ENCODE measurements at places on chromosomes 2 and 18.

GRCh38 chr18:24801001-24801400 lies 340.6 kb downstream of the HRH4 start:
- no peak for DNase-seq

GRCh38 chr18:74631623-74632350 lies 34.1 kb downstream of the ZNF407 start:
- no peak for DNase-seq

DNA sequence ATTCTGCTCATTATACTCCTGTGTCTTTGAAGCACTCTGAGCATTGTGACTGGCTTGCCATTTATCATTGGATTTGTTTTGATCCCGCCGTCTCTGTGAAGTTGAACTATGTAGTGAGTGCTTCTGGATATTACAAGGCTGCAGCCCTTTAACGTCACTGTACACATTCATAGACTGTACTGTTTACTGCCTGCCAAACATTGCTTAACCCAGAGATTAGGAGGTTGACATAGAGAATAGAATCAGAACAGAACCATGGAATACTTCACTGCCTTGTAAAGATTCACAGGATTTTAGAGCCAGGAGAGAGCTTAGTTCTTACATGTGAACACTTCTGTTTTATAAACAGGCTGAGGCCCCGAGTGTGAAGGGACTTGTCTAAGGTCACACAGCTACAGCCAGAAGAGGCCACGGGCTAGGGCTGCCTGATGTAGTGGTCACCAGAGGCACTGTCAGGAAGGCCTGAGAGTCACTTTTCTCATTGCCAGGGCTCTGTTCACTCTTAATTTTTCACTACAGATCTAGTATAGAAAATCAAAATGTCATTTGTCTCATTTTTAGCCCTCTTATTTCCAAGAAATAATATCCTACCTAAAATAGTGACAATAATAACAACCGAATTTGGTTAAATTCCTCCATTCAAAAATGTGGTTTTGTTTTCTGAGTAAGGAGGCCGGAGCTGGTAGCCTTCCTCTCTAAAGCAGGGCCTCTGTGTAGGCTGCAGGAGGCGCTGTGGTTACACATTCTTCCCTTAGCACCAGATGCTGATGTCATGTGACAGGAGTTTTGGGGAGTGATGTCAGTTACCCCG lies 87.9 kb downstream of the UGGT1 start:
- DNase-seq, result peak; percentile 51

DNA sequence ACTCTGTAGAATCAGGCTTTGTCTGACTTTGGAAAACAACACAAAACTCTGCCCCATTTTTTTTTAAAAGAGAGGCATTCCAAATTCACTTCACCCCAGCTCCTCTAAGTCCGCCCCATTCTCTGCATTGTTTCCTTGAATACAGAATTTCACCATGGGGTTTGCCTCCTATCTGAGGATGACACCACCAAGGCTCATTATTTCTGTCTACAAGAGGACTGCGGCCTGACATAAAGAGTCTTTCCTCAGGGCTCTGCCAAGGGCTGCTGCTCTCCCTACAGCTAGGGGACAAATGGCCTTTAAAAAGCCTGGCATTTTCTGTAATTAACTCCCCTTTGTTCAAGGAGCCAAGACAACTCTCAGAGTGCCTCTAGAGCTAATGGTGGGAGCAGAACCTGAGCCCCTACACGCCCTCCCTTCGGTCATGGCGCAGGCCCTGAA lies 4.6 kb downstream of the CHST10 start:
- no peak for DNase-seq

DNA sequence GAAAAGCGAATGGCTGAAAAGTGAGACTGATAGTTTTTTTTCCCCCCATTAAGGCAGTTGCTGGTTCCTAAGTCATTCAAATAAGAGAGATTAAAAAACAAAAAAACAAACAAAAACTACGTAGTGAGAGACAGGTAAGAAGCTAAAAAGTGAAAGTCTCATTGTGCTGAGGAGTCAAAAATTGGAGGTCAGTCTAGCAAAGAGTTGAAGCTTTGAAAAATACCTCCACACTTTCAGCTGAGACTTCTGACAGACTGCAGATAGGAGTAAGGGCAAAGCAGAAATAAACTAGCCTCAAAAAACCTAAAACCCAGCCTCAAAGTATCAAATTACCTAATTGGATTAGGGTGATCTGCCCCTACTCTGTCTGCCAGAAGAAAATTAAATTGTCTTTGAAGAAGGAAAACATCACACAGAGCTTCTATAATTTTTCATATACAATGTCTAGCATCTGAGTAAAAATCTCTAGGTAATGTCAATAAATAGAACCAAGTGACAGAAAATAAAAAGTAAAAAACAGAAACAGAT lies 10.9 kb upstream of the EIF2AK3 start:
- no peak for DNase-seq

DNA sequence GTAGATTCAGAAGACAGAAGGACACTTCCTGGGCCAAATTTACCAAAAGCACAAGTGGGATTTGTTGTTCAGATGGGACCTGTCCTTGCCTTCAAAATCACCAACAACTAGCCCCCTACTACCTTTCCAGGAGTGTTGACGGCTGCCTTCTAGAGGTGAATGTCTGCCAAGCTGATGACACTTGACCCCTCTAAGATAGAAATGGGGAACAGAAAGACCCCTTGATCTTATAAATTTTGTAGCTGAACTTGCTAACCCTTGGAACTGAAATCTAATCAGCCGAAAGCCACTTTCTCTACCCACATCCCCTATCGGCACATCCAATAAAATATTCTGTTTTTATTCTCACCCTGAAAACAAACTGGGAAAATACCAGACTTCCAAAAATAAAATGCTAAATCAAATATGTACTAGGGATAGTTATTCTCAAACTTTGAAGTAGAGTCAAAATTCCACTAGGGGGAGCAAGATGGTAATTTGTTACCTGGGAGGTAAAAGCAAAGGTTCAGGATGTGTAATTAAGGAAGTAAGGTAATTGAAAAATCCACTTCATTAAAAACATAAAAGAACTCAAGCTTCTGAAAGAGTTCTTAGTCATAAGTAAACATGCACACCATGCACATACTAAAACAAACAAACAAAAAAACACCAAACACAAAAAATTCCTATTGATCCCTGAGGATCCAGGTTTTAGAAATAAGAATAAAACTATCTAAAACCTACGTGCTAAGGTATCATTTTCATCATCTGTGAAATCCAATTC lies 119.2 kb downstream of the ANKRD44 start:
- peak; percentile 54 for DNase-seq

DNA sequence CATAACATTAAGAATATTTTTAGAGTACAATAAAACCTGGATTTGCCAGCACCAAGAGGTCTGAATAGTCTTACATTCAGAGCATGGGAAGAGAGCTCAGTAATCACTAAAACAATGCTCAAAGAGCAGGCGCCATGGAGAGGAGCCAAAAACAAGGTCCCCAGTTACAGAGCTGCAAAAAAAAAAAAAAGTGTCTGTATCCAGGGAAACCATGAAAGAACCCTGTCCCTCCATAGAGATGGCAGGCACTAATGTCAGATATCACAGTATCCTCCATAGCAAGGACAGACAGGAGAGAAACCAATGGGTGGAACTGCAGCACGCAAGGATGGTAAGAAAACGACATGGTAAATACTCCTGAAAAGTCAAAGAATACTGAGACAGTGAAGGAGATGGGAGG lies 19.5 kb downstream of the FBXO15 start:
- DNase-seq, result no peak

DNA sequence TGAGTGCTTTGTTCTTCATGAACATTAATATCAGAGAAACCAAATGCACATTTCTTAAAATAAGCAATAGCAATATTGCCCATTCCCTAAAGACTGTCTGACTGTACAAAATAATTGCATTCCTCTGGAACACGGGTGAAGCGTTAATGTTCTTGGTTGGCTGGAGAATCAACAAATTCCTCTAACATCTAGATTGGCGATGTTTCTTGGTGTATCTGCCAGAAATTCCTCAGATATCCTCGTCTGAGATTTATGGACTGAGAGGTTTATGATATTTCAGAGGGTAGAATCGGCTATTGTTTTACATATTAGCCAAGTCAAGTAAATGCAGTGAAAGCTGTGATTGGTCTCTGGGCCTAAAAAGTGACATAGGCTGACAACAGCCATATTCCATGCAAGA lies 27.1 kb upstream of the SPTBN1 start:
- DNase-seq, result no peak

DNA sequence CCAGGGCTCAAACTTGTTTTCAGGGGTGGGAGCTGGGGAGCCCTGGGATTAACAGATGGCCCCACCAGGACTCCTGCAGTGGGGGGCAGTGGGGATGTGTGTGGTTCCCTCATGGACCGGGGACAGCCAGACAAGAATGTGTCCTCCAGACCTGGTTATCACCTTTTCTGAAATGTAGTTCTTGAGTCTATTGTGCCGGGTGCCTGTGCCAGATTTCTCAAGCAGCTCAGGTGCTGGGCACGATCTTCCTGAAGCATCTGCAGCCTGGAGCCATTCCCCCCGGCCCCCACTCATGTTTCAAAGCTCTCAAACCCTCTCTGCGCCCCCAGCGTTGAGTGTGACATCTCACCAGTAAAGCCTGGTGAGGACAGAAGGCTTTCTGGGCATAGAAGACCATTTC lies 48.4 kb upstream of the HAAO start:
- no peak for DNase-seq

GRCh38 chr2:173272849-173273248 lies 81.8 kb upstream of the CDCA7 start:
- no peak for DNase-seq

DNA sequence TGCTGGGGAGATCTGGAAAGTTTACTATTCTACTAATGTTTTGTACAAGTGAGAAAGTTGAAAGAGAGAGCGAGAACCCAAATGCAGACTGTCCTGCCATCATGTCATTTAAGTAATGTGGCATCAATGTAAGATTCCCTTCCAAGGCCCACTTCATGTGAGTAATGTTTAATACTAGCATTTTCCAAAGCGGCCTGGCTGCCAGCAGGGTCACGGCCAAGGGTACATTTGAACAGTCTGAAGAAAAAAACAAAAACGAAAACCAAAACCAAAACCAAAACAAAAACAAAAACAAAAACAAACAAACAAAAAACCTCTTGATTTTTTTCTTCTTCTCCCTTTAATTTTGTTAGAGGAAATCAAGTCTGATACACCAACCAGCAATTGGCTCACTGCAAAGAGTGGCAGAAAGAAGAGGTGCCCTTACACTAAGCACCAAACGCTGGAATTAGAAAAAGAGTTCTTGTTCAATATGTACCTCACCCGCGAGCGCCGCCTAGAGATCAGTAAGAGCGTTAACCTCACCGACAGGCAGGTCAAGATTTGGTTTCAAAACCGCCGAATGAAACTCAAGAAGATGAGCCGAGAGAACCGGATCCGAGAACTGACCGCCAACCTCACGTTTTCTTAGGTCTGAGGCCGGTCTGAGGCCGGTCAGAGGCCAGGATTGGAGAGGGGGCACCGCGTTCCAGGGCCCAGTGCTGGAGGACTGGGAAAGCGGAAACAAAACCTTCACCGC lies 2.2 kb downstream of the HOXD10 start:
- DNase-seq, result peak; percentile 24

DNA sequence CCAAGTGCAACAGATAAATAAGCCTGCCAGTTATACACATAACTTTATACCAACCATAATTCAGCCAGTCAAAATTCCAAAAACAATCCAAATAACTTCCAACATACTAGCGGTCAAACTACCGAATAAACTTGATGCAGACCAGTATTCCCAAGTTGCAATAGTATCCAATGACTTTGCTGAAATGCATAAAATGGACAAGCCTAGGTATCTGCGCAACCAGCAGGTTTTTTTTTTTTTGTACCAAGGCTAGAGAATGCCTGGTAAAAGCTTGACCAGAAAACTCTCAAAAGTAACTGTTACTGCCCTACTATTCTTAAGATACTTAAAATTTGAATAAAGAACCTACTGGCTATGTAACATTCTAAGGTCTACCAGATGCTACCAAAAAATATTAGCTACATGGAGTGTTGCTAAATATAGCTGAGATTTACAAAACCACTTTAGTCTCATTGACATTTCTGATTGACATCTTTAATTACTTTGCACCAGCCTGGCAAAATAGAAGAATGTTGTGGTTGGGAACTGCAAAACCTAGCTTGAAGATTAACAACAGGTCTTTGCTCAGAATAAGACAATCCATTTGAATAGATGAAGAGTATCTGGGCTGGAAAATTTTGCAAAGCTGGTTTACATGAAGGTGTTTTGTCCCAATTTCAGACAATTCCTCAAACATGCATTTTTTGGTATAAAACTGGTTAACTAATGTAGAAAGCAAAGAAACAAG lies 7.3 kb downstream of the SRSF7 start:
- no peak for DNase-seq

GRCh38 chr2:50513724-50514123 lies 518.2 kb downstream of the NRXN1 start:
- DNase-seq, result no peak

DNA sequence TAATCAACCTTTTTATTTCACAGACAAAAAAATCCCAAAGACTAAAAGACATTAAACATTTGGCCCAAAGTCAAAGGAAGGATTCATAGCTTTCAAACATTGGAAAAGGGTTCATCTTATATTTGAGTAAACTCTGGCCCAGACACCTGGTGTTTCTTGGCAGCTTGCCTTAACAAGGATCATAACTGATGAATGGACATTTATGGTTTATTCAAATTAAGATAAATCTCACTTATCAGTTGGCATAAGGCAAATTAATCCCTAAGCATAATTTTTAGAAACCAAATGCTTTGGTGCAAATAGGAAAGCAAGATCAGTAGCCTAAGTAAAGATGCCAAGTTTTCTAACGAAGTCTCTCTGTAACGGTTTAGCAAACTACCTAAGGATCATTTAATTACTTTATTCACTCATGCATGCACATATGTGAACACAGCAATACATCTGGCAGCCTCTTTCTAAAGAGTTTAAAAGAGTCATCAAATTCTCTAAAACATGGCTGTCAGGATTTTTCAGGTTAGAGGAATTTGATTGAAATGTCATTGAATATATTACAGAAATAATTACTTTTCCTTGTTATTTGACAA lies 323.4 kb upstream of the RBMS1 start:
- DNase-seq, result no peak

DNA sequence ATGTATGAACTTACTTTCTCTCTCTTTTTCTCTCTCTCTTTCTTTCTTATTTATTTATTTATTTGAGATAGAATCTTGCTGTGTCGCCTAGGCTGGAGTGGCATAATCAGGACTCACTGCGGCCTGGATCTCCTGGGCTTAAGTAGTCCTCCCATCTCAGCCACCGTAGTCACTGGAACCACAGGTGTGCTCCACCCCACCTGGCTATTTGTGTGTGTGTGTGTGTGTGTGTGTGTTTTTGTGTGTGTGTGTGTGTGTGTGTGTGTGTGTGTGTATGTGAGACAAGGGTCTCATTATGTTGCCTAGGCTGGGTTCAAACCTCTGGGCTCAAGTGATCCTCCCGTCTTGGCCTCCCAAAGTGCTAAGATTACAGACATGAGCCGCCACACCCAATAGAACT lies 64.3 kb downstream of the KIAA1328 start:
- no peak for DNase-seq

- no peak for DNase-seq
Observed at GRCh38 chr2:9745153-9745899, 97.9 kb upstream of the TAF1B start.
